ENCODE measurements at places on chromosomes 11 and 22.

- DNase-seq = no peak
Measured at GRCh38 chr11:12375720-12376119, 1.7 kb upstream of the PARVA start.

- no peak for DNase-seq
Measured at GRCh38 chr22:38203090-38203810, 1.5 kb downstream of the MAFF start.

GRCh38 chr11:8266246-8267241, 2.9 kb upstream of the LMO1 start:
- no peak for DNase-seq

GRCh38 chr11:123479048-123479837, 49.2 kb downstream of the GRAMD1B start:
- DNase-seq = no peak

DNA sequence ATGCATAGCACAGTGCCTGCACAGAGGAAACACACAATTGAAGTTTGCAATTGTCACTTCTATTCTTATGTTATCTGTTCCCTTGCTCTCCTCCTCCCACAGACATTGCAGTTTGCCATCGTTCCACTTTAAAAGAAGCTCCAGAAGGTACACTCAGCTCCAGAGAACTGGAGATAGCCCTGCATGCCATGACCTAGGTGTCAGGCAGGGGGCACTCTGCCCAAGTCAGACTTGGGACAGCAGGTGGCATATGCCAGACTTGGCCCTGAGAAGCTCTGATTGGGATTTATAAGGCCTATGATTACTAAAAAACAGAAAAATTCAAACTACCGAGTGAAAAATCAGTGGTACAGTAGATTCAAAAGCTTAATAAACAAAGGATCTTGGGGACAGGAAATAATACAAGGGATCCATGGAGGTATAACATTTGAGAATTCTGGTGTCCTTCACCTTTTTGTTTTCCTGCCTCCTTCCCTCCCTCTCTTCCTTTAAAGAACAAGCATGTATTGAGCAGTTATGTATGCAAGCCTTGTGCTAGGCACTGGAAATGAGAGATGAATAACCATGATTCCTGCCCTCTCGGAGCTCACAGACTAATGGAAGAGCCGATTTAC, 40.0 kb downstream of the TENM4 start:
- DNase-seq = no peak

GRCh38 chr11:116976941-116977570, 121.2 kb downstream of the SIK3 start:
- DNase-seq = no peak

- DNase-seq = no peak
Measured at GRCh38 chr11:80168796-80169195, 728.0 kb upstream of the TENM4 start.

- DNase-seq = no peak
Measured at GRCh38 chr11:77776455-77776854, 44.1 kb downstream of the RSF1 start.

GRCh38 chr11:116778556-116778955, 5.8 kb upstream of the BUD13 start:
- no peak for DNase-seq

DNA sequence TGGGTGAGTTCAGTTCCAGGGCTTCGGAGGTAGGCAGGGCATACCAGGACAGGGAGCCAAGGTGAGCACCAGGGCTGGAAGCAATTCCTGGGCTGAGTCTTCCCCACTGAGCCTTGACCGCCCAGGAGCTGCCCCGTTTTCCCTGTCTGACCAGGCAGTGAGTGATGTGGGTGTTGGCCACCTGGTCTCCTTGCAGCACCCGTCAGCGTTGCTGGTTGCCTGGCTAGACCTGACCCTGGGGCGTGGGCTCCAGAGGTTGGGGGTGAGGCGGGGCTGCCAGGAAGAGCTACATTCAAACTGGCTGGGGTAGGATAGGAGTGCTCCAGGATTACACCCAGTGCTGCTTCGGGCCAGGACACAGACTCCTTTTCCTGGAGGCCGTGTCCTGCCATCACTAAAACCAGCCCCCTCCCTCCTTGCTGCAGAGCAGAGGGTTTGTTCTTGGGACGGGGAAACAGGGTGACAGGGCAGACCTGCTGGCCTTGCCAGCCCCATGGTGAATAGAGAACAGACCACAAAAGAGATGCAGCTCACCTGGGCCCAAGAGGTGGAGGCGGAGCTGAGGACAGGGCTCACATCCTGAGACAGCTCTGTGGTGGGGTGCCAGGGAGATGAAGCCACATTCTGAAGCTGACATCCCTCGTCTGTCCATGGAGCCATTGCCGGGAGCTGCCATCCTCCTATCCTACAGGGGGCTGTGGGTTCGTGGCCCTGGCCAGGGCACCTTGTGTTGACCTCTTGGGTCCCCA, 14.2 kb downstream of the INCENP start:
- no peak for DNase-seq

GRCh38 chr11:130426837-130427341, 1.5 kb downstream of the ADAMTS8 start:
- DNase-seq = no peak

GRCh38 chr11:46894506-46894905, 23.8 kb downstream of the LRP4 start:
- DNase-seq = peak; percentile 25

DNA sequence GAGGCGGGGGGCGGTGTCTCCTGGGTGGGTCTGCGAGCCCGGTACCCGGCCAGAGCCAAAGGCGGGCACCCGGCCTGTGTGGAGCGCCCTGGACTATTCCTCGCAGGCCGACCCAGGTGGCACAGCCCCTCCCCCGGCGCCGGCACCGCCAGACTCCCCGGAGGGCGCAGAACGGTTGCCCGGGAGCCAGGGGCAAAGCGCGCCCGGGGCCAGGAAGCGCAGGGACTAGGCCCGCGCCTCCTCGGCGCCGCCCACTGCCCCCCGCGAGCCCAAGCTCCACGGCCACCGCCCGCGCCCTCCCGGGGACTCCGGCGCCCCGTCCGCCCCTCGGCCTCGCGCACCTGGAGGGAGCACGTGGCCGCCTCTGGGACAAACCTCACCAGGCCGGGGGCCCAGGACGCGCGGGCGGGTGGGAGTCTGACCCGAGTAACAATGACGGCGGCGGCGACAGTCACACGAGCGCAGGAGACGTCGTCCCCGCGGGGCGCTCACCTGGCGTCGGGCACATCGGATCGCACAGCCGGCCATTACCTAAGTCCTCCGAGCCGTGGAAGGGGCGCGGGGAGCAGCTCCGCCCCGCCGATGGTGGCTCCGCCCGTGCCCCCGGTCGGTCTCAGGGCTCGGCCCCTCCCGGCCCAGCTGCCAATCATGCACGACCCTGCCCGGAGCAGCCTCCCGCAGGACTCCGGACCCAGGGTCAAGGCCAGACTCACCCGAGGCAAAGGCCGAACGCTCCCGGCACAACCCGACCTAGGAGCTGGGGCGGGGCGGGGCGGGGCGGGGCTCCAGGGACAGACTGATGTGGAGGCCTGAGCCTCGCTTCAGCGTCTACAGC, 7.4 kb downstream of the PLXNB2 start:
- DNase-seq = no peak

- DNase-seq = no peak
Measured at GRCh38 chr11:19889531-19889930, 176.9 kb downstream of the NAV2 start.

DNA sequence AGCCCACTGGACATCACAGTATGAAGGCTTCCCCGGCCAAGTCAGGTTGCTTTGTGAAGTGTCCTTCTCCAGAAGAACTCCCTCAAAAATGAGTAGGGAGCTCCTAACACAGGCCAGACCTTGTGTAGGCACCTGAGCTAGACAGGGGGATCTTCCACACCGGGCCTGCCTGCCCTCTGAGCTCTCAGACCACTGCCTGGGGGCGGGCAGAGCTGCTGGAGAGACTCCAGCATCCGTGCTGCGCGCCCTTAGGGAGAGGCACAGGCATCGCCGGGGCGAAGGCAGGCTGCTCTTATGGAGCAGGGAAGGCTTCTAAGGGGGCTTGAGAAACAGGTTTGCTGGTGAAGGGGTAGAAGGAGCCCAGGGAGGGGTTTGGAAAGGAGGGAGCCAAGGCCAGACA, 4.4 kb downstream of the KCNJ5 start:
- DNase-seq = no peak
